Stimulated activated CD4-positive, alpha-beta T cell treated with anti-CD3 and anti-CD28 coated beads, Interleukin-12 subunit alpha, Interleukin-12 subunit beta, amount 100 ng/mL, for 4 hours (primary cell): ENCODE measurements at places on chromosomes 7 and 10.

- no peak for DNase-seq
These were observed 6.5 kb downstream of the FAM53B start for GRCh38 chr10:124737708-124738107.

GRCh38 chr10:51129946-51130544, 55.8 kb downstream of the PRKG1 start:
- DNase-seq: no peak

DNA sequence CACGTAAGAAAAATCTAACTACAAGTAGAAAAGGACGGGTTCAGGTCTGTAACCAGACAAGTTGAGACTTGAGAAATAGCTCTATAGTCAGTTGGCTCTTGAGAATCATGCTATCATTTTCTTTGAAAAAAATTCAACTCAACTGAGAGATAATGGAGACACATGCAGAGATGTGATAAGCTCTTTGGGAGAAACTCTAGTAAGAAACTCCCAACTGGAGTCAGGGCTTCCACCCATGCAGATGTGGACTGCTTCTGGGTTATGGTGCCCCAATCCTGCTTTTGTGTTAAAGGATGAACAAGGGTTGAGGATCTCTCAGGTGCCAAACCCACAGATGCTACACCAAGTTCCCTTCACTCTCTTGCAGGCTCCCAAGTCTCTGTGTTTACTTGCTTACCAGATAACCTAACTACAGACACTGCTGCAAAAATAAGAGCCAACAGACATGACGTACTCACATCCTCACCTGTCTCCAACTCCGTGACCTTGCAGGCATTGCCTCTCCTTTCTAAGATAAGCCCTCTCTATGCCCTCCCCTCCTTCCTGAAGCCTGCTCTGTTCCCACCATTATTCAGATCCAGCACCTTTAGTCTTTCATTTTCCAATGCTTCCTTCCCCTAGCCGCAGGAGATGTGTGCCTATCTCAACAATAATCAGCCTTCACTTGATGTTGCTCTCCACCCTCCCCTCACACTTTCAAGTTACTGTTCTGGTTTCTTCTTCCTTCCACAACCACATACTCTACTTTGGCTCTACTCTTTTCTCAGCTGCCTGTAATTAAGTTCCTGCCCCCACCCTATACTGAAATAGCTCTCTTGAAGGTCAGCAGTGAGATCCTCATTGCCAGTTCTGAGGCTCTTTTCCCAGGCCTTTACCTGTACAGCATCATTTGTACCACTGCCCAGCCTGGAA, 130.0 kb downstream of the ICA1 start:
- no peak for DNase-seq

GRCh38 chr10:133258818-133259601, 17.7 kb downstream of the ADAM8 start:
- DNase-seq: peak; percentile 70

DNA sequence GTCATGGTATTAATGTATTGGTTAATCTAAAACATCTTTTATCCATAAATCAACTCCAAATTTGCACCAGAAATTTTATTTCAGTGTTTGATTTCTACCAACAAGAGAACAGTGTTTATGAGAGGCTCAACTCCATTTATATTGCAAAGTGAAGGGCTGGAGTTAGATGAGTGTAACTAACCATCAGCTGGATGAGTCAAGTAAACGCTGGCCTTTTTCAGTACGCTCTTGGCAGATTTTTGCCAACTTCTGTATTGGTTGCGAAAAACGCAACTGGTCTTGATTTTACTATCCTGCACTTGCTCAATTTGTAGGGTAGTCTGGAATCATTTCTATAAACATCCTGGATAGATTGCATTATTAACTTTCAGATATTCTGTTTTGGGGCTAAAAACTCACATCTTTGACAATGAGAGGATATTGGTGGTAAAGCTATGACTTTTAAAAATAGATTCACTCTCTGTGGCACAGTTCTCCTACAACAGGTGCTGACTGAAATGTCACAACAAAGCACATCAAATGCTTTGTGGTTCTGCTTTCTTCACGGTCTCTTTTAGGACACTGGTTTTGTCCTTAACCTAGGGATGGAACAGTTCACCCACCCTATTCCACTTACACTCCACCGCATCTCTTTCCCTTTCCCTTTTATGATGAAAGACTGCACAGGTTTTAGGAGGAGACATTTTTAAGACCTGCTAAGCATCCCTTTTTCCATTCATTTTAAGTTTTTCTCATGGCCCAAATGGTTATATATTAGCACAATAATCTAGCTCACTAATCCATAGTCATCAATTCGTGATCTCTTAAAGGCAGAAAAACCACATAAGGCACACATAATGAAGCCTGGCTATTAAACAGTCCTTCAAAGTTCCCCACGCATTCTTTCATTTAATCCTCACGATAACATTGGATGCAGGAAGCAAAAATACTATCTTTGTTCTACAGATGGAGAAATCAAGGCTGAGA, 12.8 kb downstream of the CACNA2D1 start:
- DNase-seq: no peak

DNA sequence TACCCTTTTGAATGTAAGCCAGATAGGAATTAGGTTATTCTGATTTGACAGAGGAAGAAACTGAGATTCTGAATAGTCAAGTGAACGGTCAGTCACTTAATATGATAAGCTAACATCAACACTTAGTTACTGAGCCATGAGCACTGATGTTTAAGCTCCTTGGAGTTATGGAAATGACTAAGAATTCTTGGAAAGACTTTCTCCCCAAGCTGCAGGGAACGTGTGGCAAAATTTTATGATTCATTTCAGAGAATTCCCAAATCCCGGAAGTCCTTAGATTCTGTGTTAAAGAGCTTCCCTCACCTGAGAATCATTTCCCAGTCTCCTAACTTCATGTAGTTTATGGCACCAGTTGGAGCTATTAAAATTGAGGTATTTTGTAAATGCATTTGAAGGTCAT, 330.9 kb downstream of the XPNPEP1 start:
- no peak for DNase-seq
